Suprapubic skin (tissue), 4 donors: ENCODE measurements at places on chromosomes 4 and X. TPM values are rescaled to one million over a fixed set of nuclear protein-coding genes. Genes with fewer than 3 reads are reported as not detected.

DNA sequence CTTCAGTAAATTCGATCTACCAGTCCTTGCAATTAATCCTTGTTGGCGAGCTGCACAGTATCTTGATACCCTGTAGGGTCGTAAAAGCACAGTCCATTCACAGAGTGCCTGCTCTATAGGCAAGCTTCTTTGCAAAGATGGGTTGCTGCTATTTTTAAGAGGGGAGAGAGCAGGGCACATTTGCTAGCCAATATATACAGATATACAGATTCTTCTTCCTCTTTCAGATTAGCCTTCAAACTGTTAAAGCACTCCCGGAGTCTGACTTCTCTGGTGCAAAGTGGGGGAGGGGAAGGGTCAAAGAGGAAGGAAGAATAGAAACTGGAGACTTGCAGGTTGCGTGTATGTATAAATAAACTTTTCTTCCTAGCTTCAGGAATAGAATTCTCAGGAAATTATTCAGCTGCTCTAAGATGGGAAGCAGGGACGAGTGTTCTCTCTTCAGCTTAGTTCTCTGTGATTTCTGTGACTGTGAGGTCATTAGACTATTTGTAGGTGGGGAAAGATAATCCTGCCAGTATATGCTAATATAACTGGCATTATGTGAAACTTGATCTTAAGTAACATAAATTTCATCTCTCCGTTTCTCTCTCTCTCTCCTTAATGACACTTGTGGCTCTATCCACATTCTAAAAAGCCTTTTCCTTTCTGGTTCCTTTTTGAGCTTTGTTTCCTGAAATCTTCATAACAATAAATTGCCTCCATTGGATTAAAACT, at the start of gene CYSLTR1:
Gene CYSLTR1, minus strand, starts transcription at position 242 of the 717 bp plus-strand sequence. CDS start 53,865 bp downstream, outside the sequence.
- no peaks in the 10 kb centered on the region for H3K36me3 ChIP-seq
- no peak for DNase-seq
- H3K4me3 ChIP-seq, result peak within 1 kb of the TSS; percentile 24
- no peaks in the 10 kb centered on the region for H3K27me3 ChIP-seq

DNA sequence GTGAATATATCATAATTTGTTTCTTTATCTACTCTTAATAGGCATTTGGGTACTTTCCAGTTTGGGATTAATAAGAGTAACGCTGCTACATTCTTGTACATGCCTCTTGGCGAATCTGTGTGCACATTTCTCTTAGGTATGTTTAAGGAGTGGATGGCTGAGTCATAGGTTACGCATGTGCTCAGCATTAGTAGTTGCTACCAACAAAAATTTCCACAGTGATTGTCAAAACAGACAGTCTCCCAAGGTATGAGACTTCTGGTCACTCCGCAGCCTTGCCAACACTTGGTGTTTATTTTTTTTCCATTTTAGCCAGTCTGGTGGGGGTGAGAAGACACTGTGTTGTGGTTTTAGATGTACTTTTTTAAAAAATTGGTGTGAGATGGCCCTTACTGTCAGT, 44.6 kb downstream of the FGFBP1 start:
- no peaks in the 10 kb centered on the region for H3K36me3 ChIP-seq
- H3K4me3 ChIP-seq, result no peak overlapping the region
- DNase-seq, result no peak
- H3K27me3 ChIP-seq, result no peaks in the 10 kb centered on the region

The IL21 gene
- not detected for total RNA-seq

- no peaks in the 10 kb centered on the region for H3K4me1 ChIP-seq
- no peak for DNase-seq
- no peaks in the 10 kb centered on the region for H3K36me3 ChIP-seq
- no peaks in the 10 kb centered on the region for H3K27me3 ChIP-seq
- H3K4me3 ChIP-seq, result no peak overlapping the region
Measured at GRCh38 chrX:52425775-52426174, 57.0 kb downstream of the XAGE2 start.

DNA sequence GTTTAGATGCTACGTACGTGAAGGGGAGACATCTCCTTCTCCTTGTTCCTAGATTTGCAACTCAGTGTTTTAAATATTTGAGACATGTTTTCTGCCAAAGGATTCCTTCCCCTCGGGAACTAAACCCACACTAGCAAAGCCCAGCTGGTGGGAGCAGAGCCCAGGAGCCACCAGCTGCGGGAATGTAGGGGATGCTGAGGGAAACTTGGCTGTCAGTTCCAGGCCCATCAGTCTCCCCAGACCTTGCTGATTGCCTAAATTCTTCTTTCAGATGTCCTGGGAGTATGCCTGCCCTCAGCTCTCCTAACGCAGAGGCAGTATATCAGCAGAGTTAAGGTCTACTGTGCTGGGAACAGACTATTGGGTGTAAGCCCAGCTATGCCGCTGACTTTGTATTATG, 630.0 kb upstream of the TENM3 start:
- no peaks in the 10 kb centered on the region for H3K27me3 ChIP-seq
- H3K4me3 ChIP-seq, result no peak overlapping the region
- H3K36me3 ChIP-seq, result no peaks in the 10 kb centered on the region
- DNase-seq, result no peak

The CENPC gene
- total RNA-seq, result 23.7 TPM

DNA sequence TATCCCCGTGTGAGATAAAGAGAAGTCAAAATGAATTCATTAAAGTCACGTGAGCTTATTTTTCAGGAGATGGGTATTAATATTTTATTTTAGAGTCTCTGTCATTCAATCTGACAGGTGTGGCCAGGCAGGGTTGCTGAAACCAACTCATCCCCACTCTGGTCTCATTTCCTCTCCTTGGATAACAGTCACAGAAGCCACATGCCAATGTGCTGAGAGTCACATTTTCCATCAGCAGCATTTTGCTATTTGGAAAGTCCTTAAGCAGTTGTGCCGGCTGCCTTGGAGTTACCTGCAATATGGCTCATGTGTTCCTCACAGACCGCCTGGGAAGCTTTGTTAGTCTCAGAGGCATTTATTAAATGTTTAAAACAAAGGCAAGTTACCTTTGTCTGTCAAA, 302.3 kb downstream of the DCHS2 start:
- H3K27me3 ChIP-seq, result no peaks in the 10 kb centered on the region
- H3K27ac ChIP-seq, result no peak overlapping the region
- DNase-seq, result no peak
- no peaks in the 10 kb centered on the region for H3K4me1 ChIP-seq
- H3K36me3 ChIP-seq, result no peaks in the 10 kb centered on the region

DNA sequence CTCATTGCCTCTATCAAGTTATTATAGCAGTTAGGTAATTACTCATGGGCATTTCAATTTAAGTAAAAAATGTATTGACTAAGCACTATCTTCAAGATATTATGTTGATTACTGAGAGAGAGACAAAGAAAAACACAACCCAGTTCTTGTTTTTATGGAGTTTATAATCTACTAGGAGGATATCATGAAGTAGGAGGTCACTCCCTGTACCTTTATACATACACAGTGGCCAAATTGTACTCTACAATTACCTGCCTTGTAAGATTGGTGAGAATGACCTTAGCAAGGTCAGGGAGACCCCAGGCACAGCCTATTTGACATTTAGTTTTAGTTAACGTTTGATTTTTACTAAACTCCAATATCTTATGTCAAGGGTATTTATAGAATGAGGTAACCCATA, 5.5 kb downstream of the HPGD start:
- H3K27ac ChIP-seq, result no peak overlapping the region
- no peak overlapping the region for H3K4me3 ChIP-seq
- no peaks in the 10 kb centered on the region for H3K36me3 ChIP-seq
- H3K27me3 ChIP-seq, result no peaks in the 10 kb centered on the region
- DNase-seq, result no peak

DNA sequence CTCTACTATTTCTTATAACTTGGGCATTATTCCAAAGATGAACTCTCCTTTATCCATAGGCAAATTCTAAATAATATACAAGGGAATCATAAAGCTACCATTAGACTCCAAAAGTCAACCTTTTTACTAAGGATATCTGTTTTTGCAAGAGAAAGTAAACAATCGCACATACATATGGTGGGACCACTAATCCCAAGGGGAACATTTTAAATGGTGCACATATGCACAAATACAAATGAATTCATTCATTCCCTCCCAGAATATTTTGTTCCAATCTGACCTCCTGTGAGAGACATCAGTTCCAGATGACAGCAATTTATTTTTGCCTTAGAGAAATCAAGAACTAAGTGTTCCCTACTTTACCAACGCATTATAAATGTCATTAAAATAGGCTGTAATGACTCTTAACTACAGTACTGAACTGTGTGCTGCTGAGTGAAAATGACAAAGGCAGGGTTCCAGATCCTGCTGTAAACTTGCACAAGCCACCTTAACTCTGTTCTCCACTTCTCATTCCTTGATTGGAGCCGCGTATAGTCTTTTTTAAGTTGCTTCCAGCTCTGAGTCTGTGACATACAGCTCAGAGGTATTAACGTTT, 2.0 kb downstream of the DHX15 start:
- no peaks in the 10 kb centered on the region for H3K36me3 ChIP-seq
- no peak for DNase-seq
- H3K27me3 ChIP-seq, result no peaks in the 10 kb centered on the region
- no peak overlapping the region for H3K27ac ChIP-seq
- H3K4me3 ChIP-seq, result peak overlapping the region; percentile 65
- peaks cover 49% of the 10 kb centered on the region for H3K4me1 ChIP-seq

- no peaks in the 10 kb centered on the region for H3K27me3 ChIP-seq
- H3K27ac ChIP-seq, result no peak overlapping the region
- DNase-seq, result no peak
- H3K4me1 ChIP-seq, result peaks cover 9% of the 10 kb centered on the region
- H3K36me3 ChIP-seq, result no peaks in the 10 kb centered on the region
Measured at GRCh38 chr4:53640576-53641453, 49.5 kb upstream of the LNX1 start.

GRCh38 chrX:45719751-45720501, 519.2 kb upstream of the DIPK2B start:
- no peak overlapping the region for H3K4me3 ChIP-seq
- no peaks in the 10 kb centered on the region for H3K27me3 ChIP-seq
- no peaks in the 10 kb centered on the region for H3K36me3 ChIP-seq
- no peak for DNase-seq

DNA sequence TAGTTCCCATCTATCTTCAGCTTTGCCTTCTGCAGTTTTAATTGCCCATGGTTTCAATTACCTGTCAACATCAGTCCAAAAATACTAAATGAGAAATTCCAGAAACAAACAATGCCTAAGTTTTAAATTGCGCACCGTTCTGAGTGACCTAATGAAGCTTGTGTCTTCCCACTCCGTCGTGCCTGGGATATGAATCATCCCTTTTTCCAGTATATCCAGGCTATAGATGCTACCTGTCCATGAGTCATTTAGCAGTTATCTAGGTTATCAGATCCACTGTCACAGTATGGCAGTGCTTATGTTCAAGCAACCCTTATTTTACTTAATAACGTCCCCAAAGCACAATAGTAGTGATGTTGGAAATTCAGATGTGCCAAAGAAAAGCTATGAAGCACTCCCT, 363.6 kb upstream of the FAM241A start:
- no peak overlapping the region for H3K27ac ChIP-seq
- no peaks in the 10 kb centered on the region for H3K36me3 ChIP-seq
- H3K4me3 ChIP-seq, result no peak overlapping the region
- H3K27me3 ChIP-seq, result no peaks in the 10 kb centered on the region
- DNase-seq, result no peak

- H3K36me3 ChIP-seq, result no peaks in the 10 kb centered on the region
- no peak for DNase-seq
- H3K27me3 ChIP-seq, result peaks cover 46% of the 10 kb centered on the region
- H3K4me1 ChIP-seq, result peaks cover 12% of the 10 kb centered on the region
- H3K4me3 ChIP-seq, result no peak overlapping the region
- no peak overlapping the region for H3K27ac ChIP-seq
Measured at GRCh38 chr4:6241062-6241845, 28.4 kb upstream of the WFS1 start.

DNA sequence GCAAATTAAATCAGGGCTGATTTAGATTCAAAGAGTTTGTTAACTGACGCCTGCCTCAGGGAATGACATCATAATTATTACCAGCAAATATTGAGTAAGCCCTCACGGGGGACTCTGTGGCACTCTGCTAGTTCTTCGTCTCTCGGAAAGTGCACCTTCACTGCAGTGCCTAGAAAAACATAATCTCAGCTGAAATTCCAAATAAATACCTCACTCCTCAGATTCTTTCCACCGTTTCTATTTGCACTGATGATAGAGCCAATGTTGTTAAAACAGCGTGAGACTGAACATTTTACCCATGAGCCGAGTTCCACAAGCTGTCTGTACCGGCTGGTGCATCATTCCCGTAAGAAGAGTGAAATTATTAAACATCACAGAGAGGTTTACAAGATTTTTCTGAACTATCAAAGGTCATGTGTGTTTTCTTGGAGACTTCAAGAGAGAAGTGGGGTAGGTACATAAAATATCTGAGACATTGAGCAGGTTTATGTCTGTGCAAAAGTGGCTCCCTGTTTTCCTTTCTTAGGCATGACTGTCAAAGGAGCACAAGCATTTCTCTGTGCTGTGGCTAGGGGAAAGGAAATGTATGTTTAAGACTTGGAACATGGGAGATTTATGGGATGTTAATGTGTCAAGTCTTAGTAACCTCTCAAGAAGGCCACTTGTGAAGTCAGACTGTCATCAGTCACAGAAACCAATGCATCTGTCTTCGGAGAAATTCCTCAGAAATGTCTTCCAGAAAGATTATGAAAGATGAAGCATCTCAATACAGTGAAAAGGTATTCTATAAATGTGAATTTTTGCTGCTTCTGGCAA, 119.6 kb downstream of the CBLL2 start:
- H3K4me3 ChIP-seq, result no peak overlapping the region
- no peaks in the 10 kb centered on the region for H3K27me3 ChIP-seq
- DNase-seq, result no peak
- no peaks in the 10 kb centered on the region for H3K36me3 ChIP-seq

GRCh38 chr4:141713771-141714445, 77.5 kb downstream of the IL15 start:
- no peaks in the 10 kb centered on the region for H3K36me3 ChIP-seq
- H3K27me3 ChIP-seq, result no peaks in the 10 kb centered on the region
- H3K4me1 ChIP-seq, result no peaks in the 10 kb centered on the region
- no peak for DNase-seq
- no peak overlapping the region for H3K4me3 ChIP-seq

- no peak overlapping the region for H3K4me3 ChIP-seq
- no peaks in the 10 kb centered on the region for H3K36me3 ChIP-seq
- H3K4me1 ChIP-seq, result peaks cover 6% of the 10 kb centered on the region
- no peaks in the 10 kb centered on the region for H3K27me3 ChIP-seq
- no peak overlapping the region for H3K27ac ChIP-seq
- no peak for DNase-seq
Measured at GRCh38 chr4:98626350-98626749, 32.1 kb downstream of the TSPAN5 start.

GRCh38 chr4:14087459-14087858, 459.9 kb upstream of the BOD1L1 start:
- DNase-seq, result no peak
- H3K4me3 ChIP-seq, result no peak overlapping the region
- H3K4me1 ChIP-seq, result no peaks in the 10 kb centered on the region

GRCh38 chr4:26141911-26142638, 178.7 kb upstream of the RBPJ start:
- DNase-seq, result no peak
- H3K27ac ChIP-seq, result peak overlapping the region; percentile 72
- H3K27me3 ChIP-seq, result no peaks in the 10 kb centered on the region
- H3K4me3 ChIP-seq, result no peak overlapping the region

The CDK16 gene
- total RNA-seq, result 89.4 TPM

GRCh38 chr4:38703635-38704034, 39.6 kb downstream of the KLF3 start:
- peaks cover under 1% of the 10 kb centered on the region for H3K36me3 ChIP-seq
- H3K4me1 ChIP-seq, result peaks cover 19% of the 10 kb centered on the region
- no peaks in the 10 kb centered on the region for H3K27me3 ChIP-seq

- H3K27me3 ChIP-seq, result no peaks in the 10 kb centered on the region
- H3K4me1 ChIP-seq, result no peaks in the 10 kb centered on the region
- H3K27ac ChIP-seq, result no peak overlapping the region
- no peaks in the 10 kb centered on the region for H3K36me3 ChIP-seq
- no peak overlapping the region for H3K4me3 ChIP-seq
- no peak for DNase-seq
Measured at GRCh38 chr4:98739751-98740150, 81.3 kb upstream of the TSPAN5 start.
